ENCODE measurements at places on chromosomes 11 and 22.

DNA sequence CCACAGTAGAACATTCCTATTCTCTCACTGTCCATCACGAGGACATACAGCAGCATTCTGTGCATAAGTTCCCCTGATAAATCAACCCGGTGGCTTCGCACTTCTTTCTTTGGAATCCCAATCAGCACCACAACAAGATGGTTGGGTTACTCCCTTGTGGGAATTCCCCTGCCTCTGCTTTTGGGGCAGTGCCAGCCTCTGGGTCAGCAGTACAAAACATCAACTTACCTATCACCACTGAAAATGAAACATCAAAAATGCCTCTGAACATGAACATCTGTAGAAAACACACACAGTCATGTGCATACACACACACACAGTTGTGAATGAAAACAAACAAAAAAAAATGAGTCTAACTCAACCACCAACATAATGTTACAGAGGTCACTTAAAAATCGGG is 79.3 kb downstream of the KCNA4 start:
- no peak for DNase-seq

DNA sequence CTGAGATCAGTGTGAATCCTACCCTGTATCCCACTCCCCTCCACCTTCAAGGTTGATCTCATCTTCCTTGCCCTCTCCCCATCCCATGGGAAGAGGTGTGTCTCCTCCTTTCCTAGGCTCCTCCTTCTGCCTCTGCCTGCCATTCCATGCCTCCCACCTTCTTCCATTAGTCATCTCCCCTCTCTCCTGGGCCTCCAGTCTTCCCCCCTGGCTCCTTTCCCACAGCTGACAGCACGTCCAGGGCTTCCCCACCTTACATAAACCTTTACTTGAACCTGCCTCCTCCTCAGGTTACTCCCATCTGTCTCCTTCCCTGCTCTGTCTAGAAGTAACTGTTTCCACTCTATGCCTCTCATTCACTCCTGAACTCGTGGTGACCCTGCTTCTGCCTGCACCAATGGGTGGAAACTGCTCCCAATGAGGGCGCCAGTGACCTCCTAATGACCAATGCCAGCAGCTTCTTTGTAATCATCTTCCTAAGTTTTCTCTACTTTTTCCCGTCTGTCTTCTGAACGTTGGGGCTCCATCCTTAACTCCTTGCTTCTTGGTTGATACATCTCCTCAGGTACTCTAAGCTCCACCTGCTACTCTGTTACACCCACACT is 266.9 kb upstream of the NARS2 start:
- DNase-seq, result no peak

DNA sequence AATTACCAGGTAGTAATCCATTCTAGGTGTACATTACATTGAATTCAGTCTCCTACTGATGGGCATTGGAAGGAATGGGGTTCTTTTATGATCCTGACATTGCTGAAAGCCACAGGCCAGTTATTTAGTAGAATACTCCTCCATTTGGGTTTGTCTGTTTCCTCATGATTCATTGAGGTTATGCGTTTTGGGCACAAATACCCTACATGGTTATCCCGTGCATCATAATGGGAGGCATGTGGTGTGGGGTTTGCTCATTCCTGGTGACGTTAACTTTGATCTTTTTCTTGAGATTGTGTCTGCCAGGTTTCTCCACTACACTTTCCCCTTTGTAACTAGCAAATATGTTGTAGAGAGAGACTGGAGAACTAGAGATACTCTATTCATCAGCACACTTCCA is 5.5 kb downstream of the FOLR3 start:
- DNase-seq, result no peak

GRCh38 chr11:117870103-117870952 is 6.1 kb downstream of the FXYD6 start:
- peak; percentile 76 for DNase-seq

DNA sequence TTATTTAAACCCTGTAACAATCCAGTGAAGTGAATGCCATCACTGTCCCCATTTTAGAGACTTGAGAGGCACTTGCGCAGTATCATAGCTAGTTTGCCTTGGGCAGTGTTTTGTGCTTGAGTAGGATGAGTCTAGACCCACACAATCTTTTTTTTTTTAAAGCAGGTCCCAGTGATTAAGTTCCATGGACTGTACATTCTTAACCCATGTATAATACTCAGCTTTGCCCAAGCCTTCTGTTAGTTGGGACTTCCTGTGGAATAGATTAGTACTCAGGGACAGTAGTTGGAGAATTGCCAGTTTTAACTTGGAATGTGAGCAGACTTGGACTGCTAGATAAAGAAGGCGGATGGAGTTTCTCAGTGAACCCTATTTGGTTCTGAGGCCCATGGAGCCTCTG is 108.6 kb upstream of the RASSF10 start:
- no peak for DNase-seq

DNA sequence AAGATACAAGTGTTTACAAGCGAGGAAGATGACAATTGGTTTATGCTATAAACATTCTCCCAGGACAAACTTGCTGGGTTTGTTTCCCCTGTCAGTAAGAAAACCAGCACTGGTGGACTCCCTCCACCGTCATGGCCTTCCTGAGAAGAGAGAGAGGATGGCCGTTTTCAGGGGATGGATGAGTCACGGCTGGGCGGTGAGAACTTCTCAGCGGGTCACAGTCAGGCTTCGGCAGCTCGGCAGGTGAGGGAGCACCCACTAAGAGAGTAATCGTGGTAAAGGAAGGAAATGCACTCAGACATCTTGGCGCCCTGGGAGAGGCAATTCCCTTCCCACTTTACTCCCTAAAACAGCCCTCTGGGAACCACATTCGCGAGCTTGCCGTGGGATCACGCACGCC is 83.9 kb downstream of the NCAM1 start:
- DNase-seq, result no peak

- no peak for DNase-seq
Observed at GRCh38 chr11:65554057-65554818, 3.9 kb downstream of the LTBP3 start.

GRCh38 chr22:22871536-22872278 is 15.9 kb upstream of the IGLL5 start:
- no peak for DNase-seq

- no peak for DNase-seq
Observed at GRCh38 chr11:20355221-20356219, 8.0 kb upstream of the HTATIP2 start.

DNA sequence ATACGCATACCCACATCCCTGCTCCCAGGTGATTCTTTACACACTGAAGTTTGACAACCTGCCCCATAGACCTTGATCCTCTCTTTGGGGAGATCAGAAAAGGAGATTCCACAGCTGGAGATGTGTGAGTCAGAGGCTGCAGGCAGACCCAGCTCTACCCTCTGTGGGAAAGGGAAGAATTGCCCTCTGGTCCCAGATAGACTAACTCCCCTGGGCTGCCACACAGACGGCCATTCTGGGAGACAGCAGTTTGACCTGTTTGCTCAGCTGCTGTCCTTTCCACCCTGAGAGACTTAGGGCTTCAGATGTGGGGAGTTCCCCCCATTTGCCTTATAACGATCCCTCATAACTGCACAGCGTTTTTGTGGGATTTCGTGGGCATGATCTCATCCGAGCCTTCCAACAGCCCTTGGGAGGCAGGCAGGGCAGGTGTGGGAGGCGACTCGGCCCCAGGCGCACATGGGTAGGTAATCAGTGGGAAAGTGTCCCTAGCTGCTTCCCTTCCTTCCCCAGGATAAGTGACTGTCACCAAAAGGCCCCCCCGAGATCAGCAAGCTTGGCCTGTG is 14.1 kb downstream of the FAM83F start:
- no peak for DNase-seq

DNA sequence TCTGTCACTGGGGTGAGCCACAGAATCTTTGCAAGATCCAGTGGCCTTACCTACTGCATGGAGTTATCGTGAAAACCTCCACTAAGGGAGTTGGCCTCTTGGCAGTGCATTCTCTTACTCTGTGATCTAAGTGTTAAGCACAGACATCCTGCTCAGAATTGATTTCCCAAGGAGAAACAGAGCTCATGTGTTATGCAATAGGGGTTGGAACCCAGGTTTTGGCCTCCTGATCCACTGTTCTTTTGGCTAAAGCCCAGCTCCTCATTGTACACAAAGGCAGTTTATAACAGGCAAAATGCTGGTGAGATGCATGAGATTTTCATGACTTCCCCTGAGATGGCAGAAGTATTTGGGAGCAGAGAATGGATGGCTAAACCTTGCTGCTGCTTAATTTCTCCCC is 11.8 kb downstream of the DTX4 start:
- no peak for DNase-seq

- DNase-seq, result no peak
Observed at GRCh38 chr22:17198170-17199002, 20.8 kb downstream of the ADA2 start.

DNA sequence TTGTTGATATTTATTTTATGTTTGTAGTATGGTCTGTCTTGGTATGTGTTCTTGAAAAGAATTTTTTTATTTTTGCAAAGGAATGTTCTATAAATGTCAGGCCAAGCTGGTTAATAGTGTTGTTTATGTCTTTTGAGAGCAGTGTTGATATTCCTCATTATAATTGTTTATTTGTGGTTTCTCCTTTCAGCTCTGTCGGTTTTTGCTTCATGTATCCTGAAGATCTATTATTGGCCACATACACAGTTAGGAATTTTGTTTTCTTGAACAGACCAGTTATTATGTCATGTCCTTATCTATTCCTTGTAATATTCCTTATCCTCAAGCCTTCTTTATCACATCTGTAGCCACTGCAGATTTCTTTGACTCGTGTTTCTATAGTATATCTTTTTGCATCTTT is 56.5 kb downstream of the PDHX start:
- DNase-seq, result no peak

DNA sequence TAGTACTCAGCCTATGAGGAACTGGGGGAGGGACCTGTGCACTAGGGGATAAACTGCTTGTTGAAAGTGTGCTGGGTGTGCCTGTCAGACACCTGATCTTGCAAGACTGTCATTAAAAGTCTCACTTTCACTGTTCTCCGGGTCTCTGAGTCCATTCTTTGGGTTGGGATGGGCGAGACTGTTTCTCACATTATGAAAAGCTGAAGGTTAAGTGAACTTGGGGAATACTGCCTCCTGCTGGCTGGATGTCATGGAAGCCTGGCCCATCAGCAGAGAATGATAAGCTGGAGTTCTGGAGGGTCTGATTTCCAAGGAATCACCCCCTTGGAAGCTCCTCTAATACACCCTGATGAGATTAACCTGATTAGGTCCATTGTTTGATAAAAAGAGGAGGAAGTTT is 9.0 kb upstream of the VPREB1 start:
- no peak for DNase-seq

GRCh38 chr11:64918017-64918416 is 1.0 kb upstream of the ATG2A start:
- no peak for DNase-seq

- peak; percentile 47 for DNase-seq
Observed at GRCh38 chr11:69919659-69920344, 100.6 kb upstream of the FGF3 start.

GRCh38 chr11:107860688-107861087 is 2.1 kb upstream of the SLC35F2 start:
- no peak for DNase-seq

- DNase-seq, result no peak
Observed at GRCh38 chr11:79506734-79507344, 66.0 kb upstream of the TENM4 start.

GRCh38 chr11:74092425-74092824 is 78.4 kb downstream of the C2CD3 start:
- DNase-seq, result no peak

DNA sequence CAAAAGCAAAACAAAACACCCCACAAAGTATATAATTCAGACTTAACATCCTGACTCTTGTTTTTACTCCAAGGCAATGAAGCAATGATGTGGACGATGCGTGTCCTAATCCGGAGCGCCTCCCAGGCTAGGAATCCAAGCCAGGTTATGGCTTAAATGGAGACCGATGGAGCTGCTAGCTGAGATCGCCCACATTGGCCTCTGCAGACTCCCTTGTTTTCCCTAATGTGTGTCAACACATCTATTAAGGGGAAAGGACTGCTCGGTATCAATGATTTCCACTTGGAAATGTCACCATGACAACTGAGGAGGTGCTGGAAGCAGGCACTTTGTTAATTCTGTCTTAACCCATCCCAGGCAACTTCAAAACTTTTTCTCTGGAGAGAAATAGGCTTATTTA is 311.7 kb downstream of the TBC1D22A start:
- no peak for DNase-seq

DNA sequence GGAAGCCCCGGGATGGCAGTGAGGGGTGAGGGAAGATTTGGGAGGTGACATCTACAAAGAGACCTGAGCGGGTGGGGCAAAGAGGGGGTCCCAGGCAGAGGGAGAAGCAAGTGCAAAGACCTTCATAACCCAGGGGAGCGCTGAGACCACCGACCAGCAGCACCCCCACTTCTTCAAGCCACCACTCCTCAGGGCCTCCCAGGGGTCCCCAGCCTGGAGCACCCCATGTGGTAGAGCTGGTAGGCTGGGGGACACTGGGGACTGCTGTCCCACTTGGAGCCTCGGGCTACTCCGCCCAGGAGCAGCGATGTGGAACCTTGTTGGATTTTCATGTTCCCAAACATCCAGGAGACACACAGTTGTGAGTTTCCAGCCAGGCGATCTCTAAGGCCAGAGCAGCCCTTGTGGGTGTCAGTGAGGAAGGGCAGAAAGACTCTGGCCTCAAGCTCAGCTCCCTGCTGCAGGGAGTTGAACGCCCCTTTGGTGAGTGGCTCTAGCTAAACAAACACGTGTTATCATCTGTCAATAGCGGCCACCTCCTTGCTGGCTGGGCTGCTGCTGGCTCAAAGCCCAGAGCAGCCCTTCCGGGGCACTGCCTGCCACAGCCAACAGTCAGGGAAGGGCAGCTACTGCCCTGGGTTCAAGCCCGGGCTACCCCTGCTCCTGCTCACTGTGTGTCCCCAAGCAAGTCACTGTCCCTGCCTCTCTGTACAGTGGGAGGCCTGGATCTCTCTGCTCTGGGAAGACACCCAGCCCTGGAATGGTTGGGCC is 25.7 kb upstream of the CHKA start:
- no peak for DNase-seq

DNA sequence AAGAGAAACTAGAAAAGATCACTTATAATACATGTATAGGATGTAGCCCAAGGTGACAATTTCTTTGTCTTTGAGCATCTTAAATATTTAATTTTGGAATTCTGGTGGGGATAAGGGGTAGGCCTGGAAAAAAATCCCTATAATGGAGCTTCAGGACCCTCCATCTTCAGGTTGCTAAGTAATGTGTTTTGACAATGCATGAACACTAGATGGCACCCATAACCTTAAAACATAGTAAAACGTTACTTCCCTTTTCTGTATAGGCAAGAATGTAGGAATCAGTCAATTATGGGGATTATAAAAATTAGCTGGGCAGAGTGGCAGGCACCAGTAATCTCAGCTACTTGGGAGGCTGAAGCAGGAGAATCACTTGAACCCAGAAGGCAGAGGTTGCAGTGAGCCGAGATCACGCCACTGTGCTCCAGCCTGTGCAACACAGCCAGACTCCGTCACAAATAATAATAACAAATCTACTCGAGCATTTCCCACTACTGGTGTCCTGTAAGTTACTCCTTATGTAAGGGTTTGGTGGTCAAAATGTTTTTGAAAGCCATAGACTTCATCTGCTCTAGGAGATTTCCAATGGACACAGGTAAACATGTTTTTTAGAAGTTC is 541.9 kb upstream of the CCDC90B start:
- DNase-seq, result no peak
